ENCODE measurements at places on chromosomes 13 and 19.

- DNase-seq: no peak
Observed at GRCh38 chr13:39210961-39211534, 172.8 kb downstream of the NHLRC3 start.

- no peak for DNase-seq
Observed at GRCh38 chr19:55174425-55175116, 5.5 kb downstream of the SYT5 start.

DNA sequence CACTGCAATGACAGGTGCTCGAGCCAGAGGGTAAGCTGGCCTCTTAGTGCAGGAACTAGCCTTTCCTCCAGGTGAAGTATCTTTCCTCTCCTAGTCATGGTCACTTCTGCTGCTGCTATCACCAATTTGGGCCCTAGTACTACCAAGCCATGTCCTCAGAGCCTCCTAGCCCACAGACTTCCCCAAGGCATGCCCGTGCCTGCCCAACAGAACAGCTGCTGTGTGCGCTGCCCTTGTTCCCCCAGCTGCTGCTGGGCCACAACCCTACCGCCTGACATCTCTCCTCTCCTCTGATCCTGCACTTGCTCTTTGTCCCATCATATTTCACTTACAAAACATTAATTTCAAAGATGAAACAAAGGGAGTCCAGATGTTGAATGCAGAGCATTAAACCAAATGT, 168.5 kb upstream of the FREM2 start:
- DNase-seq: no peak

- no peak for DNase-seq
Observed at GRCh38 chr19:16619457-16619856, 8.5 kb downstream of the MED26 start.
